ENCODE measurements at places on chromosomes 4 and X.

DNA sequence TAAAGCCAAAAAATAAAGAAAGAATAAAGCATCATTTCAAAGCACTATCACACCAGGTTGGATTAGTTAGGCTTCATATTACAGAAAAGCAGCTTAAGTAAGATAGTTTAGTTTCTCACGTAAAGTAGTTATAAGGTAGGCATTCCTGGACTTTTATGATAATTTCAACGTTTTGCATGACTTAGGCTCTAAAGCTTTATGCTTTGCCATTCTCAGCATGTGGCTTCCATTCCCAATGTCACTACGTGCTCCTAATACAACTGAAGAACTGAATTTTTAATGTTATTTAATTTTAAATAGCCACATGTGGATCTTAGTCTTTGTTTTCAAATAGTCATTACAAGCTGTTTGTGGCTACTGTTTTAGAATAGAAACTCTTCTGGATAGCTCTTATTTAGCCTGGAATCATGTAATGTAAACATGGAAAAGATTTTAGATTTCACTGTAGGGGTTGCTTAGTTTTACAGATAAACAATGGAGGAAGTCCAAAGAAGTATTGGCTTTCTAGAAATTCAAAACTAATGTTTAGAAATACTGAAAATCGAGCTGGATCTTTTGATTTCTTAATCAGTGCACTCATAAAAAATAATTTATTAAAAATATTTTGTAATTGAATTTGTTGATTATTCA is 710.0 kb downstream of the IL1RAPL1 start:
- no peaks in the 10 kb centered on the region for H3K27me3 ChIP-seq
- H3K4me1 ChIP-seq: no peaks in the 10 kb centered on the region
- no peak overlapping the region for H3K4me3 ChIP-seq
- no peak overlapping the region for H3K27ac ChIP-seq

DNA sequence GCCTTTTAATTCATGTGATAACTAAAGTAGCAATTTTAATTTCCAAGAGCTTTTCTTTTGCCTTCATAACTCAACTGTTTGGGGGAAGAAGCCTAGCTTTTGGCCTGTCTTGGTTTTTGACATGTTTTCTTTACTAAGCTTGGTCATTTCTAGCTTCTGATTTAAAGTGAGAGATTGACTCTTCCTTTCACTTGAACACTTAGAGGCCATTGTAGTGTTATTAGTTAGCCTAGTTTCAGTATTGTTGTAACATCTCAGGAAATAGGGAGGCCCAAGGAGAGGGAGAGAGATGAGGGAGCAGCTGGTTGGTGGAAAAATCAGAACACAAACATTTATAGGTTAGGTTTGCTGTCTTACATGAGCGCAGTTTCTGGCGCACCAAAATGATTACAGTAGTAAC is 44.8 kb downstream of the DCLK2 start:
- H3K27ac ChIP-seq: no peak overlapping the region
- no peaks in the 10 kb centered on the region for H3K36me3 ChIP-seq
- H3K4me3 ChIP-seq: no peak overlapping the region
- H3K4me1 ChIP-seq: no peaks in the 10 kb centered on the region
- no peak for DNase-seq

GRCh38 chrX:136203951-136204350 is 47.2 kb downstream of the MAP7D3 start:
- H3K4me1 ChIP-seq: no peaks in the 10 kb centered on the region
- DNase-seq: no peak
- no peak overlapping the region for H3K27ac ChIP-seq
- H3K27me3 ChIP-seq: no peaks in the 10 kb centered on the region
- H3K4me3 ChIP-seq: no peak overlapping the region
- H3K36me3 ChIP-seq: no peaks in the 10 kb centered on the region

- H3K4me3 ChIP-seq: no peak overlapping the region
- no peak for DNase-seq
Measured at GRCh38 chrX:110241816-110242215, 76.1 kb downstream of the AMMECR1 start.

GRCh38 chr4:26141051-26141721 is 179.6 kb upstream of the RBPJ start:
- no peaks in the 10 kb centered on the region for H3K4me1 ChIP-seq
- H3K27me3 ChIP-seq: no peaks in the 10 kb centered on the region
- H3K36me3 ChIP-seq: no peaks in the 10 kb centered on the region
- DNase-seq: no peak

- H3K27ac ChIP-seq: no peak overlapping the region
- no peaks in the 10 kb centered on the region for H3K27me3 ChIP-seq
- H3K36me3 ChIP-seq: no peaks in the 10 kb centered on the region
- no peak for DNase-seq
- no peaks in the 10 kb centered on the region for H3K4me1 ChIP-seq
- no peak overlapping the region for H3K4me3 ChIP-seq
Measured at GRCh38 chr4:113065629-113066028, 16.2 kb downstream of the ANK2 start.

DNA sequence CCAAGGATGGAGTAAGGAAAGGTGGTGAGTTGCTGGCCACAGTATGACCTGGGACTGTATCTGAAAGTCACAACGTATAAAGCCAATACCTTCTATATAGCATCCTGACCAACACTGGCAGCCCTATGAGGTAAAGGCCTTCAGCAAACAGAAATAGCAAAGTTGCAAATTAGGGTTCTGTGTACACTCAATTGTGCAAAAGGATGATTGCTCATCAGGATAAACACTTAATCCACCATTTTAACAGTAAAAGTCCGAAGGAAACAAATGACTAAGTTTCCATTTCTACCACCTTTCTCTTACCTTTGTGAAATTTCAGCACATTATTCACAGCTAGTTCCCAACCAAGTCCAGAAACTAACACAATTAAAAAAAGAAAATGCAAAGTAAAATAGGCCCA is 1.4 kb upstream of the FNIP2 start:
- H3K4me1 ChIP-seq: peaks cover 2% of the 10 kb centered on the region
- H3K27me3 ChIP-seq: peaks cover 4% of the 10 kb centered on the region
- no peak overlapping the region for H3K27ac ChIP-seq
- no peak overlapping the region for H3K4me3 ChIP-seq
- no peaks in the 10 kb centered on the region for H3K36me3 ChIP-seq

- no peak for DNase-seq
- H3K27ac ChIP-seq: no peak overlapping the region
- no peaks in the 10 kb centered on the region for H3K4me1 ChIP-seq
- H3K27me3 ChIP-seq: no peaks in the 10 kb centered on the region
Measured at GRCh38 chr4:139857021-139857420, 191.4 kb downstream of the MGST2 start.

GRCh38 chrX:51643377-51643776 is 24.7 kb upstream of the CENPVL3 start:
- no peaks in the 10 kb centered on the region for H3K4me1 ChIP-seq
- no peak overlapping the region for H3K4me3 ChIP-seq
- no peak overlapping the region for H3K27ac ChIP-seq
- DNase-seq: no peak
- no peaks in the 10 kb centered on the region for H3K36me3 ChIP-seq
- no peaks in the 10 kb centered on the region for H3K27me3 ChIP-seq

- no peaks in the 10 kb centered on the region for H3K36me3 ChIP-seq
- no peak for DNase-seq
- H3K27me3 ChIP-seq: no peaks in the 10 kb centered on the region
- H3K4me3 ChIP-seq: no peak overlapping the region
Measured at GRCh38 chr4:71275570-71275969, 63.2 kb upstream of the SLC4A4 start.

DNA sequence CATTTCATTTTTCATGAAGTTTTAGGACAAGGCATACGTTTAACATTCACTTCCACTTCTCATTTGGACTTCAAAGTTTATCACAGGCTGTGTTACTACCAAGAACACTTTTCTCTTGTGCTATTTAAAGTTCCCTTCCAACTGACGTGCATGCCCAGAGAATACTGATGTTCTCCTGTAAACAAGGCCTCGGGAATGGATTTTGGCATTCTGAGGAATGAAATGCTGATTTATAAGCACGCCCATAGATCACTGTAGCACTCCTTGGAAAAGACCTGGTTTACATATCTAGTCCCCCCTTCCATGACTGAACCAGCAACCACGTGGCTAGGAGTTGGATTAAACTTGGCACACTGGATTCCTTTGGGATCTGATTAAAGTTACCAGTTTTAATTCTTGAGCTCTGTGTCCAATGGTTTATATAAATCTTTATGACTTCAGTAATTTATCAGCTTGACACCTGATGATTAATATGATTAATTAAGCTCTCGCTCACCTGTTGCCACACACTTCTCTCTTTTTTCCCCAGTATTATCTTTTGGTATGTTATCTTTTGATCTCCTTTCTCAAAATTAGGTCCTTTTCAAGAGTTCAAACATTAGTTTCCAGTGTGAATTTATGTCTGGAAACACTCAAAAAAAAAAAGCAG is 122.4 kb upstream of the HAND2 start:
- DNase-seq: no peak
- H3K4me1 ChIP-seq: no peaks in the 10 kb centered on the region
- H3K36me3 ChIP-seq: no peaks in the 10 kb centered on the region
- no peaks in the 10 kb centered on the region for H3K27me3 ChIP-seq
- H3K4me3 ChIP-seq: no peak overlapping the region

GRCh38 chrX:71534773-71535544 is 2.1 kb downstream of the OGT start:
- H3K36me3 ChIP-seq: peaks cover 3% of the 10 kb centered on the region
- no peaks in the 10 kb centered on the region for H3K4me1 ChIP-seq
- DNase-seq: no peak
- no peaks in the 10 kb centered on the region for H3K27me3 ChIP-seq
- no peak overlapping the region for H3K27ac ChIP-seq

DNA sequence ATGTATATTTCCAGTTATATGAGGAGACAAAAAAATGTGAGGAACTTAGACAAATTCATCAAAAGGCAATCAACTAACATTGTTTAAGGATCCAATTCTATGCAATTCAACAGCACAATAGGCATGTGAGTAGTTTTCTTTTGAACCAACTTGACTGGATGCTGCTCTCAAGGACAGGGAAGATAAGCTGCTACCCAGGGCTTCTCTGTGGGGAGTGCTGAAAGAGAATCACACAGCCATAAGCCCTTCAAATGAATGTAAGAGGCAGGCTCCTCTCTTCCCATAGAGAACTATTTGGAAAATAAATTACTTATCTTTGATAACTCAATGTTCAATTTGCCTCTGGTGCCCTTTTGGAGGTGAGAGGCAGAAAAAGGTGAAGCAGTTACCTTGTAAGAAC is 1413.6 kb downstream of the PCDH7 start:
- DNase-seq: no peak
- no peaks in the 10 kb centered on the region for H3K36me3 ChIP-seq
- H3K27me3 ChIP-seq: no peaks in the 10 kb centered on the region
- no peak overlapping the region for H3K27ac ChIP-seq

- no peak overlapping the region for H3K27ac ChIP-seq
- no peak overlapping the region for H3K4me3 ChIP-seq
- no peaks in the 10 kb centered on the region for H3K36me3 ChIP-seq
- H3K27me3 ChIP-seq: no peaks in the 10 kb centered on the region
- no peaks in the 10 kb centered on the region for H3K4me1 ChIP-seq
Measured at GRCh38 chrX:41604177-41604576, 84.6 kb upstream of the GPR34 start.

DNA sequence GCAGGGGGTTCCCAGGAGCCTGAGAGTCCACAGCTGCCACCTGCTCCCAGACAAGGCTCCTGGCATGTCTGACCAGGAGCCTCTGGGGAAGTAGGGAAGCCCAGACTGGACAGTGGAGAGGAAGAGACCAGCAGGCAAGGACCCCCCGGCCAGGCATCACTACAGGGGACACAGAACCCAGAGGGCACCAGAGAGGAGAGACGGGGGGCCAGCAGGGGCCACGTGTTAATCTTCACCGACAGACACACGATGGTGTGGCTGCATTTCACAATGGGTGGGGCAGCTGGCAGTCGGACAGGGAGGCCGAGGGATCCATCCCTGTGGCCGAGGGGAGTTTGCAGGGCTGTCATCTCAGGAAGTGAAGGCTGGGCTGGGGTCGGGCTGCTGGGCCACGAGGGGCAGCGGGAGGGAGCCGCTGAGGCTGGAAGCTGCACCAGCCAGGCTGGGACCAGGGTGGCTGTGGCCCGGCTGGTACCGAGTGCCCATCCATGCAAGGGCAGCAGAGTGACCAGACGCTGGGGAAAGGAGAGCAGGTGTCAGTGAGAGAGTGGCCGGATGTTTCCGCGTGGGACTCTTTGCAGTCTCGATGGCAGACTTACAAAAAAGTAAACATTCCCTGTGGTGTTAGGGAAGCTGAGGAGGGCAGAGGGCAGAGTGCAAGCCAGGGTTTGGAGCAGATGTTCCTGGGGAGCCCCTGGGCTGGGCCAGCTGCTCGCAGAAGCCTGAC is 4.7 kb downstream of the PDE6B start:
- H3K4me1 ChIP-seq: peaks cover 3% of the 10 kb centered on the region
- DNase-seq: no peak
- H3K27me3 ChIP-seq: no peaks in the 10 kb centered on the region
- H3K4me3 ChIP-seq: no peak overlapping the region
